ENCODE measurements at places on chromosomes 16 and 17.
A peak's percentile ranks its signal among the peaks of the same experiment; 100 is the strongest.

GRCh38 chr16:74999219-74999608, 390 bp downstream of the ZNRF1 start:
- DNase-seq, result peak; percentile 53

DNA sequence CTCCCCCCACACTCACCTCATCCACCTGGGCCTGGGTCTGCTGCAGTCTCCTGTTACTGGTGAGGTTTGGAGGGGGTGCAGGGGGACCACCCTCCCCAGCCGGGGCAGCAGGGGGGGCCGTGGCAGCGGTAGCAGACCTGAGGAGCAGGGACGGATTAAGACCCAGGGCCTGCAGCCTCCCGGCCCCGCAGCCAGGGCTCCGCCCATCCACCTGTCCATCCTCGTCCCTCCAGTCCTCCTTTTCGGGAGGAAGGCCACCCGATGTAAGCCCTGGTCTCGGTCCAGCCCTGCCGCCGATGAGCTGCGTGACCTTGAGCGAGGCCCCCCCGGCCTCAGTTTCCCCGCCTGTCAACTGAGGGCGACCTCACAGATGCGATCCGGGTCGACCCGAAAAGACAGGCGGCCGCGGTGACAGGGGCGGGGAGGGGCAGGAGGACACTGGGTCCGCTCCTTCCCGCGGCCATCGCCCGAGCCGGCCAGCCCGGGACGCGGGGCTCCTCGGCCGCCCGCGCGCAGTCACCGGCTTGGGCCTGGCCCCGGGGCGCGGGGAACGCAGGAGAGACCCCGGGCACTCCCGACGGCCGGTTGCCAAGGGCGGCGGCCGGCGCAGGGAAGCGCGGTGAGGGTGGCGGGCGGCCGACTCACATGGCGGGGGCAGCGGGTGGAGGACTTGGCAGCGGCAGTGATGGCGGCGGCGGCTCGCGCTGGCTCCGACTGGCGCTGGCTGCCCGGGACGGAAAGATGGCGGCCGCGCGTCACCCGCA, at the start of gene VAMP2:
VAMP2 (minus strand) TSS at position 716 of the 764 bp plus-strand sequence; CDS start at position 647, 69 bp downstream.
- DNase-seq, result peak; percentile 85

DNA sequence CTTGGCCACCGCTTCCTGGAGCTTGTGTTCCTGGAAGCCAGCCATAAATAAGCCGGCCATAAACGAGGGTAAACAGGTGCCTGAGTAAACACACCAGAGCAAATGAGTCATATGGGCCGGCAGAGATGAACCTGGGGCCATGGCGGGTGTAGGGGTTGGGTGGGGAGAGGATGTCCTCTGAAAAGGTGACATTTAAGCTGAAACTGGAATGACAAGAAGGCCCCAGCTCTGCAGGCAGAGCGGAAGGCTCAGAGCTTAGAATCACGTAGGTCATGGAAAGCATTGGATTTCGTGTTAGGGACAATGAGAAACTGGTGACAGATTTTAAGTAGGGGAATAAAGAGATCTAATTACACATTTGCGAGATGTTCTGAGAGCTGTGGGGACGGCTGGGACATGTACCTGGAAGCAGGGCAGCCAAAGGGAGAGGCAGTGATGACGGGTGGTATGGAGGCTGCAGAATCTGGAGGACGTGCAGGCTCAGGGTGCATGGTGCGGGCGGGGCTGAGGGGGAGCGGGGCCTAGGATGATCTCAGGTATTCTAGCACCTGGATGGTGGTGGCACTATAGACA, 8.1 kb upstream of the DNASE1 start:
- DNase-seq, result no peak

DNA sequence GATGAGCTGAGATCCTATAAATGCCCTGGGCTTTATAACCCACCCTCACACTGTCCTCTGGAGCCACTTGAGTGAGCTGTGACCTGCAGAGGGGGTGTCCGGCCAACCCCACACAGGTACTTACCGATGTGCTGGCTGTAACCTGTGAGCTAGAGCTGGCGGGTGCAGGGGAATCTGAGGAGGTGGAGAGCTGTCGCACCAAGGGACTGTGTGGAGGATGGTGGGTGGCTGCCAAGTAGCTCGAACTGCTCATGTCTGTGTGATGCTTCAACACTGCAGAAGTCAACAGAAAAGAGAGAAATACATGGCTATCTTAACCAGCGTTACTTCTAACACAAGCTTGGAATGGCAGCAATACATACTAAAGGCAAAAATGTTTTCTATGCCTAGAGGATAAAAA, 39.4 kb downstream of the STH start:
- no peak for DNase-seq

DNA sequence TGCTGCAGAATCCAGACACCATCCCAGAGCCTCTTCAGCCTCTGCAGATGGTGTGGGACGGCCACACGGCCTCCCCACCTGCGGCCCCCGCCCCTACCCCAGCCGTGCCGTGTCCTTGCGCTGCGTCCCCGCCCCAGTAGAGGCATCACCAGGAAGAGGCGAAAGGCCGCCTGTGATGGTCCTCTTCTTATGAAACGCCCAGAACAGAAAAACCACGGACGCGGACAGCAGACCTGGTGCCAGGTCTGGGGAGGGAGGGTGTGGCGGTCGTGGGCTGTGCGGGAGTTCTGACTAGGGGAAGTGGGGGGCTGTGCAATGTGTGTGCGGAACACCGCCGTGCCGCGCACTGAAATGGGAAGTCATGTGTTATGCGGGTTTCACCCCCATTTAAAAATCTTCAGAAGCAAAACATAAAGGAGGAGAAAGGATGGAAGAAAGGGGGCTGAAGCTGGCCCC, 25.5 kb downstream of the ACSF3 start:
- DNase-seq, result no peak

- no peak for DNase-seq
Measured at GRCh38 chr17:35717475-35717874, 14.0 kb upstream of the RASL10B start.

DNA sequence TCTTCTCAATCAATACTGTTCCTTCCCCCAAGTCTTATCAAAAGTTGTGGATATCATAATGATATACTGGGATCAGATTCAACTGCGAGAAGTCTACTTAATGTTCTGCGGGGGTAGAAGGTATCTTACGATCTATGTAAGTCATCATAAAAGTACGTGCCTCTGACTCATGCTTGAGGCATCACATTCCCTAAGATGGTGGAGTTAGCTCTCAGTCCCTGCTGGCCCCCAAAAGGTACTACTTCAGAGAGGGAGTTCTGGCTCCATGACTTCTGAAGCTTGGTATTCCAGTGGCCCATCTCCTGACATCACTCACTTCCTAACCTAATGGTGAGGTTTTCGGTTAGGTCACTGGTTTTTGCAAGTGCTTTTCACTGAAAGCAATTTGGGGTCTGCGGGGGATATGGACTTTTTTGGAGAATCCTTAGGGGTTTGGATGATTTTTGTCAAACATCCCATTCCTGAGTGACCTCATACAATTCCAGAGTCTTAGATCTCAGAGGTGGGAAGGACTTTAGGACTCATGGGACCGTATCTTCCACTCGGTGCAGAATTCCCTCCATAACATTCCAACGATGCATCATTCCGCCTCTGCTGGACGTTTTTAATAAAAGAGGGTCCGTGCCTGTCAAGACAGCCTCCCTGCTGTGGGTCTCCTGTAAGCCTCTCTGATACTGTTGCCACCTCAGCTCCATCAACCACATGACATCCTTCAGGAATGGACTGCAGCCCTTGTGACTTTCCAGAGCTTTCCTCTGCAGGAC, 74.3 kb downstream of the DYNLRB2 start:
- DNase-seq, result no peak

- no peak for DNase-seq
Measured at GRCh38 chr16:57017251-57017650, 27.9 kb downstream of the NLRC5 start.

Data from CD4-positive, alpha-beta T cell treated with Interleukin-6 for 4 hours (primary cell).